T-helper 9 cell (primary cell): ENCODE measurements at places on chromosomes 2 and 18.

GRCh38 chr2:200306931-200307723, 634 bp downstream of the SPATS2L start:
- peak; percentile 6 for DNase-seq

GRCh38 chr2:40395169-40396073, 56.5 kb downstream of the SLC8A1 start:
- DNase-seq = no peak

DNA sequence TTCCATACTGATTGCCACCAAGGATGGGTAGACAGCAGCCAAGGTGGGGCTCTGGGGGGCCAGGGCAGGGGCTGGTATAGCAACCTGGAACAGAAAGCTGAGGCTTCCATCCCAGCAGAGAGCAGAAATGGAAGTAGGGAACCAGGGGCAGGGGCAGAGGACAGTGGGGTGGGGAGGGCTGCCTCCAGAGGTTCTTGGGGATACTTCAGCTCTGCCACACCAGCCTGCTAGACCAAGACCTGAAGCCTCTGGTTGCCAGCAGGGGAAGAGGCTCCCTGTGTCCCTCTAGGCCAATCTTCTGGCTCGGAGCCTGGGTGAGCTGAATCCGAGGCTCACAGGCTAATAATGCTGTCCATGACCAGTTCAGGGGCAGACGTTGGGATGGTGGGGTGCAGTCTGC, 329.0 kb downstream of the DYSF start:
- no peak for DNase-seq

DNA sequence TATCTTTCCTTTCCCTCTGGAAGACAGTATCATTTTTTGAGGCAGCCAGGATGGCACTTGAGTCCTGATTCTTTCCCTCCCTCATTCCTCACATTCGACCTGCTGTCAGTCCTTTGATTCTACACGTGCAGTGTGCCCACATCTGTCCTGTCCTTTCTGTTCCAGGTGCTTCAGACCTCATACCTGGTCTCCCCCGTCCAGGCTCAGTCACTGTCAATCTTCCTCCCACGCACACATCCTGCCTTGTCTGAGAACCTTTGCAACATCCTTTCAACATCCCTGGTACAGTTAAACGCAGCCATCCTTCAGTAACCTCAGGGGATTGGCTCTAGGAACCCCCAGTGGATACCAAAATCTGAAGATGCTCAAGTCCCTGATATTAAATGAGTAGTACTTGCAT, 10.1 kb downstream of the BCL2 start:
- peak; percentile 19 for DNase-seq

DNA sequence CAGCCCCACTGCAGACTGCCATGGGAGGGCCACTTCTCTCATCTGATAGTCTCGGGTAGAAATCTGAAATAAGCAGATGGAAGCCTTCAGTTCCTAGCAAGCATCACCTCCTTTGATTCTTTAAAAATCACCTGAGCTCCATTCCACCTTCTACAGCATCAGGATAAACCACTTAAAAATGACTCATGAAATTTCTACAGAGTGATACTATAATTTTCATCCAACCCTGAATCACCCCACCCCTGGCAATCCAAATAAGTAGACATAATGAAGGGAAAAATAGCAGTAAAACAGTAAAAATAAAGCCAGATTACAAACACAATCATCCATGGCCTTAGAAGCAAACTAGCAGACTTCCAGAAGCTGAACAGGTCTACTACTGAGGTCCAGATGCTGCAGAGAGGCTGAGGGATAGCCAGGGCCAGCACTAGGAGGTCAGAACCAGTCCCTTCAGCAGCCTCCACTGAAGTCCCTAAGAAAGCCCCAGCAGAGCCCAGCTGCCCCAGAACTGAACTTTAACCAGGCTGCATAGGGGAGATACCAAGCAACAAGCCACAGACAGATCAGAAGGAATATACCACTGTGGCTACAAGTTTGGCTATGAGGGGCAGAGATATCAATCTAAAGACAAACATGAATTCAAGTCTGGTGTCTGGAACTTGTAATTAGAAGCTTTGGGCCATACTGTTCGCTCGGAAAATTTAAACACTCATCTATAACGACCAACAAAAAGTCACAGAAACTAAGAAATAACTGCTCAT, 54.7 kb upstream of the RNU4ATAC start:
- no peak for DNase-seq

DNA sequence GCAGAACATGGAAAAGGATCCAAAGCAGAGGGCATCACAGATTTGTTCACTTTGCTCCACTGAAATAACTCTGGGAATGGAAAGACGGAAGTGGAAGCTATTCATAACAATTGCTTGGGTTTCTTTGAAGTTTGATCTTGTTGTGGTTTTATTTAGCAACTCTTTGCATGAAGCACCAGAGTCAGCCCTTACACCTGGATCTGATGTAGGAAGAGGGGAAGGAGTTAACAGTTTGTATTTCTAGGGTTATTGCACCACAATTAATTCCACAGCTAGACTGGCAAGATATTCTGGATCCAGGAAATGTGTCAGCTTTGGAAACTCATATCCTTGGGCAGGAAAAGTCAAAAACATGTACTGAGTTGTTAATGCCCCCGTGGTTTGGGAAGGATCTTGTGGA, 1143.4 kb downstream of the CNTNAP5 start:
- DNase-seq = no peak

- DNase-seq = no peak
These were observed 150.1 kb downstream of the PTRHD1 start for GRCh38 chr2:24643051-24643450.

DNA sequence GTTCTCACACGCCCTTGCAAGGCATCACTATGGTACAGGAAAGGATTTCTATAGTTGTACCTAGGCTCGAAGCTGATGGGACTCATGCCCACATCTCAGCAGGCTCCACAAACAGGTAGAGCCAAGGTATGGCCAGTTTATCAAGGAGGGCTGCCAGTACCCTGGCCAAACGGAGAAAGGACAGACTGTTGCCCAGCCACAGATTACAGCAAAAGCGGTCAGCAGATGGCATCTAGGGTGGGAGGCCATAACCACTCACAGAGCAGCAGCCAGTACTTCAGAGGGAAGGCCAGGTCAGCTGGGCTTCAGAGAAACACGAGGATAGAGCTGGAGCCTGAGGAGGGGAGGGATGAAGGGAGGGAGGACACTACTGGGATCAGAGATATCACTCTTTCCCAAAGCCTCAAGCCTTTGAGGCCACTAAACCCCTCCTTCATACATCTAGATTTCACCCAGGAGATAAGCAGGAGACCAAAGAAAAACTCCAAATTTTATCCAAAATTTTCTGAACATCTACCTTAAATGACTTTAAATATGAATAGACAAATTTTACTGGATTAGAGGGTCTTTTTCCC, 904.2 kb upstream of the NXPH2 start:
- no peak for DNase-seq

DNA sequence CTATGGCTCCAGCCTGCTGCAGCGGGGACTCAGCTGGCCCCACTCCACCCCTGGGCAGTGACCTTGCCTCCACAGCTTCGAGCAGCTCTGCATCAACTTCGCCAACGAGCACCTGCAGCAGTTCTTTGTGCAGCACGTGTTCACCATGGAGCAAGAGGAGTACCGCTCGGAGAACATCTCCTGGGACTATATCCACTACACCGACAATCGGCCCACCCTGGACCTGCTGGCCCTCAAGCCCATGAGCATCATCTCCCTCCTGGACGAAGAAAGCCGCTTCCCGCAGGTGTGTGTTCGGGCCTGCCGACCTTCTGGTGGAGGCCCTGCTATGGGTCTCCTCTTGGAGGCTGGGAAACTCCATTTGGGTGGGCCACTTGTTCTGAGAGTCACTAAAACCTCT, 48.6 kb downstream of the MYO7B start:
- DNase-seq = no peak

- DNase-seq = no peak
These were observed 20.0 kb downstream of the WDFY1 start for GRCh38 chr2:223925106-223925505.

GRCh38 chr2:195304310-195304709, 352.7 kb upstream of the SLC39A10 start:
- no peak for DNase-seq

GRCh38 chr2:46310446-46310845, 13.2 kb downstream of the EPAS1 start:
- no peak for DNase-seq

- DNase-seq = no peak
These were observed 4.2 kb downstream of the PLEKHA3 start for GRCh38 chr2:178484245-178485041.

DNA sequence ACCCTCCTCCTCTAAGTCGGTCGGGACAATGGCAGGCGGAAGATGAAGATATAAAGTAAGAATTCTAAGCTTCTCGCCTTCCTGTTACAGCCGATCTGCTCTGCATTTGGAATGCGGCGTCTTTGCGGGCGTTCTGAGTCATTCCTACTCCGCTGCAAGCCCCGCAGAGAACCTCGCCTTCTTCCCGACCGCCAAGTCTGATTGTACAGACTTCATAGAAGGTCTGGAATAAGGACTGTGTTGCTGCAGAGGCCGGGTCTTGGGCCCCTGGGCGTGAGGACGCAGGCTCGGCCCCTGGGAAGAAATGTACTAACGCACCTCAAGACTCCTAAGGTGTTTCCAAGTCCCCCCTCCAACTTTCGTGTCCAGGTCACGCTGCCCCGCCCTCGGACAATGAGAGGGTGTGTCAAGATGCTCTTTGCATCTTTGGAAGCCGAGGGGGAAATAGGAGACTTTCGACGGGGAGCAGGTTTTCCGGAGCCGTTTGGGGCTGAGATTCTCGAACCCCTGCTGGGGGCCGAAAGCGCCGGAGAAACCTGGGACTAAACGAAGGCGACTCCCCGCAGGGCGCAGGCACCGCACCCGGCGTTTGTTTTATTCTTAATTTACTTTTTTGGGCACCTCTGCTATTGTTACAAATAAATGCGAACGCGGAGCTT, 12.7 kb upstream of the PAX3 start:
- no peak for DNase-seq

- DNase-seq = no peak
These were observed 132.9 kb downstream of the FAM161A start for GRCh38 chr2:61720911-61721310.

DNA sequence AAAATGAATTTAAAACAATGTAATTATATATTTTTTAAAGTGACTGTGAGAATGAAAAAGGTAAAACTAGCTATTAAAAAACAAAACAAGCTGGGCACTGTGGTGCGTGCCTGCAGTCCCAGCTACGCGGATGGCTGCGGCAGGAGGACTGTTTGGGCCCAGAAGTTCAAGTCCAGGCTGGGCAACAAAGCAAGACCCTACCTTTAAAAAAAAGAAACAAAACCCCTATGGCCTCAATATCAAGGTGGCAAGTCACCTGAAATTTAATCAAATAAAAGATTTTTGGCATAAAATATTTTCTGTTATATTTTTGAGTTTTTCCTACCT, 46.9 kb upstream of the STRN start:
- no peak for DNase-seq
